ENCODE measurements at places on chromosomes 16 and 17. TPM values are rescaled to one million over a fixed set of nuclear protein-coding genes. Genes with fewer than 3 reads are reported as not detected.

- no peaks in the 10 kb centered on the region for H3K36me3 ChIP-seq
- DNase-seq = no peak
- H3K4me1 ChIP-seq = peaks cover 51% of the 10 kb centered on the region
- no peak overlapping the region for H3K4me3 ChIP-seq
- no peaks in the 10 kb centered on the region for H3K27me3 ChIP-seq
Measured at GRCh38 chr17:17479209-17479608, 2.4 kb downstream of the MED9 start.

Gene TOX3
- total RNA-seq = 3.0 TPM

Gene SRSF1
- 137 TPM for total RNA-seq

Gene TMEM186
- total RNA-seq = 9.8 TPM

DNA sequence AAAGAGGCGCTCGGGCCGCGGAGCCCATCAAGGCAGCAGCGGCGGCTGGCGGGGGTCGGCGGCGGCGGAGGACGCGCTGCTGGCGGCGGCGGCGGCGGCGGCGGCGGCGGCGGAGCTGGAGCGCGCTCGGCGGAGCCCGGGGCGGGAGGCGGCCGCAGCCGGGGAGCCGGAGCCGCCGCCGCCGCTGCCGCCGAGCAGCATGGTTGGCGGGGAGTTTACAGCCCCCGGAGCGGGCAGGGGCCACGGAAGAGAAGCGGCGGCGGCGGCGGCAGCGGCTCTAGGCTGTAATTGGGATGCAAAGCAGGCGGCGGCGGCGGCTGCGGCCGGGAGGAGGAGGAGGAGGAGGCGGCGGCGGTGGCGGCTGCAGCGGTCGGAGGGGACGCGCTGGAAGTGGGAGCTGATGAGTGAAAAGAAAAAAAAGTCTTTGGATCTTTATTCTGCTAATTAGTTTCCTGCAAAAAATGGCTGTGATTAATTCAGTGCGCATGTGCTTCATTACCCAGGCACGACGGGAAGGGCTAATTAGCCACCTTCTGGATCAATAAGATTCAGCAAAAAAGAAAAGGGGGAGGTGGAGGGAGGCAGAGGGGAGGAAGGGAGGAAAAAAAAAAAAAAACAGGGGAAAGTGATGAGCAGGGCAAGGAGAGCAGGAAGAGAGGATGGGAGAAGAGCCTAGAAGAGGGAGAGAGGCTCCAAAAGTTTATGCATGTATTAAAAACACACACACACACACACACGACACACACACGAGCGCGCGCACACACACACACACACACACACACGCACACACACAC lies 10.9 kb upstream of the ZFHX3 start:
- peak overlapping the region; percentile 88 for H3K27ac ChIP-seq
- H3K4me3 ChIP-seq = peak overlapping the region; percentile 61
- H3K36me3 ChIP-seq = no peaks in the 10 kb centered on the region
- peaks cover 16% of the 10 kb centered on the region for H3K4me1 ChIP-seq
- DNase-seq = no peak
- H3K27me3 ChIP-seq = peaks cover 14% of the 10 kb centered on the region

Gene GAS7
- total RNA-seq = 57.9 TPM

DNA sequence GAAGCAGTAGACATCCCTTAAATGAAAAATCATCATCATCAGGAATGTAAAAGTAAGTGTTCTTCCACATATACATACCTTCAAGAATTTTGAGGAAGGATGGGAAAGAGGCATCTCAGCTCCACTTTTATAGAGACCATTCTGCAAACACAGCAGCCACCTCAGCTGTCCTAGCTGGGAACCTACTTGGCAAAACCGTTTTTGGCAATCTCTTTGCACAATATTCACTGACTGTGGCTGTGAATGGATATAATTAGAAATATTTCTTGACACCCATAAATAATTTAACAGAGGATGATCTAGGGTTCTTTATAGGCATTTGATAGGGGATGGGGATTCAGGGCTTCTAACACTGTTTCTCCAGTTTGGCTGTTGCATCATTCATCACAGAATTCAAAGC lies at the start of gene MYH4:
MYH4 (minus strand) TSS at position 101 of the 400 bp plus-strand sequence. CDS start 2,814 bp downstream, outside the sequence.
- H3K36me3 ChIP-seq = no peaks in the 10 kb centered on the region
- no peaks in the 10 kb centered on the region for H3K27me3 ChIP-seq
- DNase-seq = no peak
- no peak within 1 kb of the TSS for H3K27ac ChIP-seq

Gene KCNG4
- not detected for total RNA-seq

Gene MYH11
- 47.3 TPM for total RNA-seq

GRCh38 chr16:73753931-73754330 lies 542.7 kb upstream of the PSMD7 start:
- H3K4me3 ChIP-seq = no peak overlapping the region
- H3K27ac ChIP-seq = no peak overlapping the region

DNA sequence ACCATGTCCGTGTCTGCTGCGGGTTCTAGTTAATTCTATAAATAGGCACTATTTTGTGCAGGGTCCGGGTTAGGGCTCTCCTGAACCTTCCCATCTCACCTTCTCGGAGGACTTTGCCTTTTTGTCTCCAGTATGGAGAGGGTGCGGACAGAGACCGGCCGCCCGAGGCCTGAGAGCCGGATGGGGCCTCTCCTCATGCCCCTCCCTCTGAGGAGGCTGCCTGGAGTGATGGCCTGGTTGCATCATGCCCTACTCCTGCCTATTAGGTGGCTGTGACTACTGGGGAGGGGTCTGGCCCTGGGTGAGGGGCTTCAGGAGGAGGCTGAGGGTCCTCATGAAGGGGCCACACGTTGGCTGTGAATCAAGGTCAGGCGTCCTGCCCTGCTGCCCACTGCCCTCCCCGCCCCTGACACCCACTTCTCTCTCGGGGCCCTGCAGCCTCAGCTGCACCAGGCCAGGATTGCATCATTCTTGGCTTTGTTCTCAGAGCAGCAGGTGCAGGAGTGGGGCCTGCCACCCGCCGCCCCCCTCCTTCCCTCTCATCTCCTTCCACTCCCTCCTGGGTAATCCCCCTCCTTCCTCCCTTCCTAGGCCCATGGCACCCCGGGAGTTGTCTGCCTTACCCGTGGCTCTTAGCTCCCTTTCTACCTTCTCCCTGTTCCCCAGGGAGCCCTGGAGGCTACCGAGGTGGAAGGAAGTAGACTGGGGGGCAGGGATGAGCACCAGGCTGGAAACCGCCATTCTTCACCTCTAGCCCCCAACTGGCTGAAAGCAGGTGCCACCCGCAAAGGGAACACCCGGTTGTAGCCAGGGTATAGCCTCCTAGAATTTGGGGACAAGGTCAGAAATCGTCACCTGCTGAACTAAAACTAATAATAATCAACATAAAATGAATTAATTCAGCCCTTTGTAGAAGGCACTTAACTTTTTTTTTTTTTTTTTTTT lies 12.7 kb upstream of the ARHGAP23 start:
- H3K27me3 ChIP-seq = peaks cover 54% of the 10 kb centered on the region
- DNase-seq = peak; percentile 83
- H3K36me3 ChIP-seq = no peaks in the 10 kb centered on the region
- H3K27ac ChIP-seq = peak overlapping the region; percentile 44
- no peak overlapping the region for H3K4me3 ChIP-seq

GRCh38 chr17:40295488-40296436 lies 8.1 kb downstream of the CDC6 start:
- H3K27me3 ChIP-seq = no peaks in the 10 kb centered on the region
- H3K4me1 ChIP-seq = no peaks in the 10 kb centered on the region
- H3K27ac ChIP-seq = no peak overlapping the region
- no peak for DNase-seq
- no peaks in the 10 kb centered on the region for H3K36me3 ChIP-seq

GRCh38 chr16:79008869-79009179 lies 591.7 kb downstream of the MAF start:
- no peak overlapping the region for H3K27ac ChIP-seq
- no peak overlapping the region for H3K4me3 ChIP-seq
- H3K4me1 ChIP-seq = no peaks in the 10 kb centered on the region
- H3K36me3 ChIP-seq = no peaks in the 10 kb centered on the region

DNA sequence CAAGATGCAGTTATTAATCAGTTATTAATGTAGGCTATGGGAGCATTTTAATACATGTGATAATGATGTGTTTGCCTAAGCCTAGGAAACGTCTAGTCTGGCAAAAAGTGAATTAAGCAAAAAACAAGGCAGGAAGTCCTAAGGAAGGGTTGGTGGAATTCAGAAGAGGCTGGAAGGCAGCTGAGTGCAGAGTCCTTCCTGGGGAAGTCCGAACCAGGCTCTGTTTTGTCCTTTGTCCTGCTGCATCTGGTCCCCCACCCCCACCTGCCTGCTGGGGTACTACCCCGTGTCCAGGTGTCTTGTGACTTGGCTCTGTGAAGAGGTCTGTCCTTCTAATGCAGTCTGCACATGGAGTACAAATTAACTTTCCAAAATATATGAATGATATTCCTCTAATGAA lies 1.5 kb upstream of the MYH10 start:
- H3K4me3 ChIP-seq = no peak overlapping the region
- H3K27me3 ChIP-seq = peaks cover 6% of the 10 kb centered on the region
- peak; percentile 30 for DNase-seq
- no peaks in the 10 kb centered on the region for H3K36me3 ChIP-seq
- H3K4me1 ChIP-seq = peaks cover 6% of the 10 kb centered on the region

GRCh38 chr17:41547378-41547841 lies 19.3 kb upstream of the KRT19 start:
- peaks cover 16% of the 10 kb centered on the region for H3K4me1 ChIP-seq
- no peak overlapping the region for H3K27ac ChIP-seq
- H3K36me3 ChIP-seq = no peaks in the 10 kb centered on the region
- H3K27me3 ChIP-seq = no peaks in the 10 kb centered on the region
- DNase-seq = no peak

GRCh38 chr17:45841883-45842525 lies 2.7 kb upstream of the SPPL2C start:
- H3K4me1 ChIP-seq = no peaks in the 10 kb centered on the region
- no peak overlapping the region for H3K27ac ChIP-seq
- H3K27me3 ChIP-seq = no peaks in the 10 kb centered on the region

Gene RUSF1
- 58.2 TPM for total RNA-seq

Gene SHISA6
- total RNA-seq = not detected

Gene ZNF469
- 2.1 TPM for total RNA-seq

GRCh38 chr16:24102209-24102660 lies 153.9 kb upstream of the CACNG3 start:
- no peak overlapping the region for H3K27ac ChIP-seq
- H3K27me3 ChIP-seq = no peaks in the 10 kb centered on the region
- H3K36me3 ChIP-seq = peaks cover 5% of the 10 kb centered on the region
- no peaks in the 10 kb centered on the region for H3K4me1 ChIP-seq
- H3K4me3 ChIP-seq = no peak overlapping the region

DNA sequence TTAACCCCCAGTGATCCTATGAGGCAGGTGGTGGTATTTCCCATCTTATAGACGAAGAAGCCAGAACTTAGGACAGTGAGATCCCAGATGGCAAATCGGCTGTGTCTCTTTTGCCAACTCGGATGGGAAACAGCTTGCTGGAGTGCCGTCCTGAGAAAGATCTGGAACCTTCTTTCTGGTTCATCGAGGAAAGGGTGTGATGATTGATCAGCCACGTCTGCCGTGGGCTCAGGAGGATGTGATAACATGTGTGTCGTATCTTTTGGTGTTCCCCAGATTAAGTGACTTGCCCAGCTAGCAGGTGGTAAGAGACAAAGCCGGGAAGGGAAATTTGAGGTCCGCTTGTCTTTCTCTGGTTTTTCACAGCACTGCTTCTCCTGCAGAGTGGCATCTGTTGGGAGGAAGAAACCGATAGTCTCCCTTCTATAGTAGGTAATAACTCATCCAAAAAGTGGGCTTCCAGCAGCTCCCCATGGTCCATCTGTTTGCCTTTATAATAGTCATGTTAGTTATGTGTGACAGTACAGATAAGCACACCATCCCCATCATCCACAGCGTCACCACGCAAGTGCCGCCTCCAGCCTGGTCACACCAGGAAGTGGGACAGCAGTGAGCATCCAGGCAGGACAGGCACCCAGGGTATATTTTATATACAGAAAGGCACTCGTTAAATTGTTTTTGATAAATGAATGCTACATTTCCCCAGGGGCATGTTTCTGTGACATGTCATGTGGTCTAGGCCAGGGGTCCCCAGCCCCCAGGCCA lies 175.5 kb downstream of the KATNIP start:
- H3K4me3 ChIP-seq = no peak overlapping the region
- H3K27me3 ChIP-seq = no peaks in the 10 kb centered on the region
- H3K36me3 ChIP-seq = peaks cover 51% of the 10 kb centered on the region
- H3K4me1 ChIP-seq = no peaks in the 10 kb centered on the region
- no peak overlapping the region for H3K27ac ChIP-seq

DNA sequence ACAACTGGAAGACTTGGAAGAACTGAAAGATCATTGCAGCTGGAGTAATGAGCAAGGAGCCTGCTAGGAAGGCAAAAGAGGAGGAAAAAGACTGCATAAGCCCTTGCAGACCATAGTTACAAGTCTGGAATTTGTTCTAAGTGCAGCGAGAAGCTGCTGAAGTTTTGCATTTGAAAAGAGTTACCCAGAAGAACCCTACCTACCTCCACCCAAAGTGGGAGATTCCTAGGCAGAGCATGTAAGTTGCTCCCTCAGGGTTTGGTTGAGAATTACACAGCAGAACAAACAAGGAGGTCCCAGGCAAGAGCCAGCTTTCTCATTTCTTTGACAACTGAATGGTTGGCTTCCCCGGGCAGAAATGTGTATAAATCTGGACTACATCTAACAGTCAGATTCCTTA lies 118.7 kb upstream of the NUDT7 start:
- H3K36me3 ChIP-seq = no peaks in the 10 kb centered on the region
- no peaks in the 10 kb centered on the region for H3K27me3 ChIP-seq
- no peaks in the 10 kb centered on the region for H3K4me1 ChIP-seq
- DNase-seq = no peak

- H3K27ac ChIP-seq = no peak overlapping the region
- no peaks in the 10 kb centered on the region for H3K27me3 ChIP-seq
- DNase-seq = no peak
- H3K36me3 ChIP-seq = peaks cover 97% of the 10 kb centered on the region
Measured at GRCh38 chr16:67948015-67948414, 4.1 kb upstream of the LCAT start.

DNA sequence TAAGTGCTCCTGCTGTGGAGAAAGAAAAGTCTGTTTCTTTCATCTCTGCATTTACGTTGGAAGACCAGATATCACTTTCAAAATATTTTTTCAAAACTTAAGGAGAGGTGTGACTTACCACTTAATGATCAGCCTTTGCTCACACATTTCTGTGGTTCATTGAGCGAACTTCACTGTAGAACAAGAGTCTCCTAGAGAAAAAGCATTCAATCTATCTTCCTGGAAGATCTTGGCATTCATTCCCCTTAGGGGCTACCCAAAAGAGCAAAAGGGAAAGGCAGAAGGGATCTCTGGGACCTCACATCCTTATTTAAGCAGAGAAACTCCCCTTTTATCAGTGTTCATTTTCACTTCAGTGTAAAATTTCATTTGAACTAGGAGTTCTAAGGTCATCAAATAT lies 61.2 kb downstream of the HS3ST3A1 start:
- H3K27ac ChIP-seq = peak overlapping the region; percentile 60
- H3K4me1 ChIP-seq = no peaks in the 10 kb centered on the region
- no peak overlapping the region for H3K4me3 ChIP-seq
- no peaks in the 10 kb centered on the region for H3K36me3 ChIP-seq
- H3K27me3 ChIP-seq = no peaks in the 10 kb centered on the region
- DNase-seq = no peak
